Daoy (cell line): ENCODE measurements at places on chromosomes 13 and 19. TPM values are rescaled to one million over a fixed set of nuclear protein-coding genes. Genes with fewer than 3 reads are reported as not detected.

- no peak for DNase-seq
Measured at GRCh38 chr19:40923934-40924391, 41.9 kb upstream of the CYP2A7 start.

GRCh38 chr13:43473437-43473836, 313.3 kb downstream of the ENOX1 start:
- no peak for DNase-seq

DNA sequence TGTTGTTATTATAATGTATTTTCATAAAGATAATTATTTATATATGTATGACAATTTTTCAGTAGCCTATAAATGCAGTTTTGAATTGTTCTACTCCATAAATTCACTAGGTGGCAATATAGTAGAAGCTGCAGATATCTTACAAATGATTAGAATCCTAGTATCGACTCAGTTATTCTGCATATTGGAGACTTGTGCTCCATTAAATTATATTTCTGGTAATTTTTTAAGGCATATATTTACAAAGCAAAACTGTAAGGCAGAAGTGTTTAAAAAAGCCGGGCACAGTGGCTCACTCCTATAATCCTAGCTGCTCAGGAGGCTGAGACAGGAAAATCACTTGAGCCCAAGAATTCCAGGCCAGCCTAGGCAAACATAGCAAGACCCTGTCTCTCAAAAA, 58.7 kb downstream of the DPY19L3 start:
- DNase-seq, result no peak

DNA sequence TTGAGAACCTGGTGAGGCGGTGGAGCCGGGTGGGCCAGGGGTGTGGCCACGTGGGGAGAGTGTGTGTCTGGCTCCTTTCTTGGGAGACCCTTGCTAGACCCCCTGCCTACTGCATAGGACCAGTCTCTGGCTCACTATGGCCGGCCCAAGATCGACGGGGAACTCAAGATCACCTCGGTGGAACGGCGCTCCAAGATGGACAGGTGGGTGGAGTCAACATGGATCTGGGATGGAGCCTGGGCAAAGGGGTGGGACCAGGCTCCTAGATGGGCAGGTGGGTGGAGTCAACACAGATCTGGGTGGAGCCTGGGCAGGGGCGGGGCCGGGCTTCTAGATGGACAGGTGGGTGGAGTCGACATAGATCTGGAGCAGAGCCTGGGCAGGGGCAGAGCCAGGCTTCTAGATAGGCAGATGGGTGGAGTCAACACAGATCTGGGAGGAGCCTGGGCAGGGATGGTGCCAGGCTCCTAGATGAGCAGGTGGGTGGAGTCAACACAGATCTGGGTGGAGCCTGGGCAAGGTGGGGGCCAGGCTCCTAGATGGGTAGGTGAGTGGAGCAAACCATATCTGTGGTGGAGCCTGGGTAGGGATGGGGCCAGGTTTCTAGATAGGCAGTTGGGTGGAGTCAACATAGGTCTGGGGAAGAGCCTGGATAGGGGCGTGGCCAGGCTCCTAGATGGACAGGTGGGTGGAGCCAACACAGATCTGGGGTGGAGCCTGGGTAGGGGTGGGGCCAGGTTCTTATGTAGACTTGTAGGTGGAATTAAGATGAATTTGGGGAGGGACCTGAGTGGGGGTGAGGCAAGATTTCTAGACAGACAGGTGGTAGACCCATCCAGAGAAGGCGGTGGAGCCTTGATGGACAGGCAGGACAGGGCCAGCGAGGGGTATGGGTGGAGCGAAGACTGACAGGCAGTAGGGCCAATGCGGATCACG, 56.5 kb downstream of the VAV1 start:
- DNase-seq, result peak; percentile 75

GRCh38 chr13:46994492-46994891, 97.6 kb upstream of the HTR2A start:
- DNase-seq, result no peak

GRCh38 chr13:61406275-61406674, 9.4 kb downstream of the PCDH20 start:
- no peak for DNase-seq

DNA sequence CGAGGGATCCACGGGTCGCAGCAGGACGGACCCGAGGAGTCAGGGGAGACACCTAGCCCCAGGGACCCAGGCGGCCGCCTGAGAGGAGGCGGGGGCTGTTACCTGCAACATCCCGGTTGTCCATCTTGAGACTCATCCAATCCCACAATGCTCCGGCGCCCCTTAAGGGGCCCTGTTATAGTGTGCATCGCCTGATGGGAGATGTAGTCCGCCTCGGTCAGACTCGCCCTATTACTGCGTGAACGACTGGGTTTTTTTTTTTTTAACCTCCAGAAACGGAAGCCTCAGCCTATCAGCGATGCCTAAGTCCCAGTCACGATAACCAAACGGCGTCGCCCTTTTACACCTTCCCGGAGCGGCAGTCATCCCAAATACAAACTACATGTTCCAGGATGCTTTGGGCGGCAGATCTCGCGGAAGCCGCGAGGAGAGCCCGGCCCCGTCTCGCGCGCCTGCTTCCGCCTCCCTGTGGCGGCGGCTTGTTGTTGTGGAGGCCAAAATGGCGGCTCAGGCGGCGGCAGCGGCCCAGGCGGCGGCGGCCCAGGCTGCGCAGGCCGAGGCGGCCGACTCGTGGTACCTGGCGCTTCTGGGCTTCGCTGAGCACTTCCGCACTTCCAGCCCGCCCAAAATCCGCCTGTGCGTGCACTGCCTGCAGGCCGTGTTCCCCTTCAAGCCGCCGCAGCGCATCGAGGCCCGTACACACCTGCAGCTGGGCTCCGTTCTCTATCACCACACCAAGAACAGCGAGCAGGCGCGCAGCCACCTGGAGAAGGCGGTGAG, at the start of the genes MAU2 and SUGP1:
MAU2 (plus strand) TSS at position 469 of the 780 bp plus-strand sequence; CDS start at position 500, 31 bp downstream.
SUGP1 (minus strand) TSS at position 149 of the 780 bp plus-strand sequence; CDS start at position 136, 13 bp downstream.
- peak; percentile 93 for DNase-seq

DNA sequence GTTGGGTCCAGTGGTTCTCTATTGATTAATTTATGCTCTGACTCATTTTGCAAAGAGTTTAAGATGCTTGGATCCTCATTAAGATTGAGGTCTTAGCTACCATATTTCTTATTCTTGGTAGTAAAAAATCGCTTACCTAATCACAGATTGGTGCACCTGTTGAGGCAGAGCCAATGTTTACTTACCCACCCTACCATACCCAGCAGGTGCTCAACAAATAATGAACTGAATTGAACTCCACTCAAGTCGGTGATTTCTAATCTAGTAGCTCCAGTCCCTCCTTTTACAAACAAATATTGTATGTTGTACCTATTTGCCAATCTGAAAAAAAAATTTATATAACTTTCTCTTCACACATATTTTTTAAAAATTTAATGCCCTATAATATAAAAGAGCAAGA, 361.0 kb downstream of the FGF14 start:
- DNase-seq, result no peak

DNA sequence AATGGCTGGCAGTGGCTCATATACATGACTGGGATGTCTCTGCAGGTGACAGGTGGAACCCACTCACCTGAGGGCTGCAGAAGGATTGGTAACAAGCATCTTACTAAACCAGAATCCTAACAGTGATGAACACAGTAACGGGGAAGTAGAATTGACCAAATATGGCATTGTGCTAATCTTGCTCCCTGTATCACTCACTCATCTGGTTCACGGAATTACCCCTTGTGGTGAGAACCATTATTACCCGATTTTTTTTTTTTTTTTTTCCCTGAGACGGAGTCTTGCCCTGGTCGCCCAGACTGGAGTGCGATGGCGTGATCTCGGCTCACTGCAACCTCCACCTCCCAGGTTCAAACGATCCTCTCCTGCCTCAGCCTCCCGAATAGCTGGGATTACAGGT, 69.5 kb downstream of the PTPRS start:
- DNase-seq, result no peak

GRCh38 chr13:97978651-97979050, 25.2 kb downstream of the IPO5 start:
- no peak for DNase-seq

Gene NLRP4
- total RNA-seq, result 0.60 and 0.80 TPM in 2 replicates

DNA sequence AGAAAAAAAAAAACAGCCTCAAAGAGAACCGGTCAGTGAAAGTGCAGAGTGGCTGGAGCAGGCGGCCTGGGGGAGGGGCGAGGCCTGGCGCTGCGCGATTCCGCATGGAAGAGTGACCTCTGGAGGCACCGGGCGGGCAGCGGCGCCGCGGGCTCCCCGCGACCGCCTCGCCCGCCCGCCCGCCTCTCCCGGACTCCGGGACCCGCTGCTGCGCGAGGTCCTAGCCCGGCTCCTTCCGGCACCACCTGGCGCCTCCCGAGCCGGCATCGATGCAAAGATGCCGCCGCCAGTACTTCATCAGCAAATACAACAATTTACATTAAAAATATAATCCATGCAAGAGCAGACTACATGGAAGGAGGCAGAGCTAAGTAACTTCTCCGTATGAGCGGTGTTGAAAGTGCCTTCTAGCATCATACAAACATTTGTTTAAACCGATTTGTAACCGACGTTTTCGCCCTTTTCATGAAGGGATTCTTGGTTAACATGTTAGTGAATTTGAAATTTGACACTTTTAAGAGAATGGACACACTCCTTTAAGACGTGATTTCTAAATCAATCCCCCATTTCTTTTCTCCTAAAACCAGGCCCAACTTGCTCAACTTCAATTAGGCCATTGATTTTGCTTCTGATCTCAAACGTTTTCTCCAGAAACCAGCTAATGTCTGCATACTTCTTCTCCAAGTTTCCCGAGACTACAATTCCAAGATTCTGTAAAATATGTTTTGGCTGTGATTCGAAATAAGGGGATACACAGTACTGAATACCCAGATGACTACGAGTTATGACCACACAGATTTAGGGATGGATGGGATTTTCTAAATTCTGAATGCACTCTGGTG, 2.1 kb downstream of the EFNB2 start:
- peak; percentile 83 for DNase-seq

Gene IL27RA
- total RNA-seq, result 10.7 and 11.1 TPM in 2 replicates

Gene SULT2A1
- not detected in 2 replicates for total RNA-seq

DNA sequence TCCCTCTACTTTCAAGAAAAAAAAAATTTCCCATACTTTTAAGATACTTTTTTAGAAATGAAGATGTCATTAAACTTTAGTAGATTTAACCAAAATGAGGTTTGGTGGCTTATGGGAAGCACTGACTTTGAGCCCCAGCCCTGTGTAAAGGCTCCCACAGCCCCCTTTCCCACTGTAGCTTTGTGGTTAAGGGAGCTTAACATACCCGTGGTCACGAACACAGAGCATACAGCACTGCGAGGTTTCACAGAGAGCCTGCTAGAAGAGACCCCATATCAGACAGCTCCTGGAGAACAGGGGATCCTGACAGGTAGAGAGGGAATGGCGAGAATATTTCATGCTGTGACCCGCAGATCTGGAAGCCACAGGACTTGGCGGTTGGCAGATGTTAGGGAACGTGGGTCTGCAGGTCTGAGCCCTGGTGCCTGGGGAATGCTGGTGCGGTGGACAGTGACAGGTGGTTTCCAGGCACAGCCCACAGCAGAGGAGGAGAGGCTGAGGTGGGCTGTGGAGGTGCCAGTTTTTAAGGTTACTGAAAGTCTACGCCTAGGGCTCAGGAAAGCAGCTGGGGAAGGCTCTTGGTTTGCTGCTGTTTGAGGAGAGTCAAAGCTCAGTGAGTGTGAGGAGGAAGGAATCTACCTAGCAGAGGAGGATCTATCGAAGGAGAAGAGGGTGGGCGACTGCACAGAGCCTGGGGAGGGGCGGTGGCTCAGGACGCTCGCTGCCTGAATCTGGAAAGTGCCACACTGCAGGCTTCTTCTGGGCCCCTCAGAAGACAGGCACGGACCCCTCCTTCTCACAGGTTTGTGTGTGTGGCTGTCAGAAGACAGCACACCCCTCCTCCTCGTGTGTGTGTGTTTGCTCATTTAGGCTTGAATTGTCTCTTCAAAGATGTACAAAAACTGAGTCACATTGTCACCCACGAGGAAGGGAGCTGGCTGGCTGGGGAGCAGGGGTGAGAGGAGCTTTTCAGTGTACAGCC, 49.9 kb downstream of the SLC7A9 start:
- DNase-seq, result no peak

- no peak for DNase-seq
Measured at GRCh38 chr13:110238818-110239195, 68.2 kb downstream of the COL4A1 start.

GRCh38 chr13:77584106-77584505, 48.6 kb downstream of the SCEL start:
- DNase-seq, result peak; percentile 56

DNA sequence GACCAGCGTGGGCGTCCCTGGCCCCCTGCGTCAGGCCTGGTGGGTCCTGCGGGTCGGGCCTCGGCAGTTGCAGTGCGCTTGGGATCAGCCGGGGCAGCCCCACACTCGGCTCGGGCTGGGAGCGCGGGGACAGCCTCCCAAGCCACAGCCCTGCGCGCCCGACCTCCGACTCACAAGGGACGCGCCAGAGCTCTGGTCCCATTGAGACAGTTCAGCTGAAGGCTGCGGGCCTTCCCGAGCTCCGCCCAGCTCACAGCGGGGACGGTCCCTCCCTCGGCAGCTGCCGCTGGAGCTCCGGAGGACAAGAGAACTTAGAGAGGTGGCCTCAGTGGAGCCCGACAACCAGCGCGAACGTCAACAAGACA, 45.7 kb upstream of the ZNF730 start:
- peak; percentile 5 for DNase-seq

DNA sequence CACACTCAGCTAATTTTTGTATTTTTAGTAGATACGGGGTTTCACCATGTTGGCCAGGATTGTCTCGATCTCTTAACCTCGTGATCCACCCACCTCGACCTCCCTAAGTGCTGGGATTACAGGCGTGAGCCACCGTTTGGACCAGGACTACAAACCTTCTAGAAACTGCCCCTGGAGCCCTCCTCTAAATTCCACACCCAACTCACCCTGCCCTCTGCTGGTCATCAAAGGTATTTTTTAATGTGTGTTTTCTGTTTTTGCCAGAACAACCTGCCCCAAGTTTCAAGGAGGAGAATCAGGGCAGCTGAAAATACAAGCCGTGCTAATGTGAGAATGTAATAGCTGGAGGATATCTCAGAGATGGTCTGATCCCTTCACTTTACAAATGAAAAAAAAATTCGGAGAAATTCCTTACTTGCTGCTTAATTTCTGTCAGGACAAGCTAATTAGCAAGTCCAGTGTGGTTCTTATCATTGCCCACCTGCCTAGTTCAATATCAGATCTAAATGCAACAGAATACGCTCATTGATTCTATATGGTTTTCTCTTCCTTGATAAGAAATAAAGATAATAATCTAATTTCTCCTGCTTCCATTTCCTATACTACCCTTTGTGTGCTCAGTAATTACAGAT, 4.1 kb downstream of the ATP8A2 start:
- peak; percentile 27 for DNase-seq
